ENCODE measurements at places on chromosomes 3 and 15.

GRCh38 chr15:97200161-97200560 is 760.3 kb upstream of the ARRDC4 start:
- H3K27me3 ChIP-seq = no peaks in the 10 kb centered on the region
- no peak for DNase-seq
- H3K27ac ChIP-seq = no peak overlapping the region
- H3K4me3 ChIP-seq = no peak overlapping the region
- no peaks in the 10 kb centered on the region for H3K4me1 ChIP-seq

DNA sequence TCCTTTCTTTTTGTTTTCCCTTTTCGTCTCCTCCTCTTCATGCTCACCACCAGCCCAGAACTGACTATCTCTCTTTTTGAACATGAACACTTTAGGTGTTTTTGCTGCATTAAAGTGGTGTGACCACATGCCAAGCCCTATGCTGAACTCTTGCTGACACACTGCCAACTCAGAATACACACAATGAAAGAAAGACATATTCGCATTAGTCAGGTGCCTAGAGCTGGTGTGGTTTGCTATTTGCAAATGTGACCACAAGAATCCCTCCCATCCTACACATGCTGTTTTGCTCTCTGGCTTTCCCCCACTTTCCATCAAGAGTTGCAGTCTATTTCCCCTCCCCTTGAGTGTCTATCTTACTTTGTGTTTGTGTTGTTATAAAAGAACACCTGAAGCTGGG is 967.8 kb upstream of the CFAP20DC start:
- H3K36me3 ChIP-seq = peaks cover 57% of the 10 kb centered on the region
- DNase-seq = peak; percentile 63
- no peaks in the 10 kb centered on the region for H3K27me3 ChIP-seq
- H3K4me3 ChIP-seq = peak overlapping the region; percentile 61

DNA sequence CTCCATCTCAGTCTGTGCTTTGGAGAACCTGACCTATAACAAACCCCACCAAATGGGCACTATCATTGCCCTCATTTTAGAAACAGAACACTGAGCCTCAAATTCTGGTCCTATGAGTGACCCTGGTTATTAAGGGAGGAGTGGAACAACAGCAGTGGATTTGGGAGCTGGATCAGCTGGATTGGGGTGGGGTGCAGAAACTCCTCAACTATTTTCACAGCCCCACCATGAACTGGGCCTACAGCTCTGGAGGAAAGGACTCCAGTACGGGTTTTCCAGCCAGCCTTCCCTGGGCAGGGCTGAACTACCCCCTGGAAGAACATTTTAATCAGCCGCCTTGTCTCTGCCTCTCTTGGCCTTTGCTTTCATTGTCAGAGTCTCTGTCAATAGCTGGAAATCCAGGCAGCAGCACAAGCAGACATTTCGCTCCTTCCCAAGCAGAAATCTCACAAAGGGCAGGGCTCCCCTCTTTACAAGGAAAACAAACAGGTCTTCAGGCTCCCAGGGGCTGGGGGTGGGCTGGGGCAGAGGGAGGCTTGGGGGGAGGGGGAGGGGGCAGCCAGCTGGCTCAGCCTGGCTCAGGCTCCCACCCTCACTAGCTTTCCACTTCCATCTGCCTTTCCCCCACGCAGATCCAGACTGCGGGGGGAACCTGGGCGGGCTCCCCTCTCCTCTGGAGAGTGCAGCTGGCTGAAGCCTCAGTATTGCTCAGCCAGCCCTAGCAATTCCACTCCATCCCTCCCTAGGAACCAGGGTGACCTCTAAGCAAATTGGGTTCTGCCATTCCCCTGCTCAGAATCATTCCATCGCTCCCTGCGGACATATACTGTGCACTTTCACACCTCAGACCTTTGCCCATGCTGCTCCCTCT is 13.7 kb upstream of the TLE3 start:
- no peaks in the 10 kb centered on the region for H3K4me1 ChIP-seq
- DNase-seq = no peak
- no peak overlapping the region for H3K27ac ChIP-seq
- no peak overlapping the region for H3K4me3 ChIP-seq

DNA sequence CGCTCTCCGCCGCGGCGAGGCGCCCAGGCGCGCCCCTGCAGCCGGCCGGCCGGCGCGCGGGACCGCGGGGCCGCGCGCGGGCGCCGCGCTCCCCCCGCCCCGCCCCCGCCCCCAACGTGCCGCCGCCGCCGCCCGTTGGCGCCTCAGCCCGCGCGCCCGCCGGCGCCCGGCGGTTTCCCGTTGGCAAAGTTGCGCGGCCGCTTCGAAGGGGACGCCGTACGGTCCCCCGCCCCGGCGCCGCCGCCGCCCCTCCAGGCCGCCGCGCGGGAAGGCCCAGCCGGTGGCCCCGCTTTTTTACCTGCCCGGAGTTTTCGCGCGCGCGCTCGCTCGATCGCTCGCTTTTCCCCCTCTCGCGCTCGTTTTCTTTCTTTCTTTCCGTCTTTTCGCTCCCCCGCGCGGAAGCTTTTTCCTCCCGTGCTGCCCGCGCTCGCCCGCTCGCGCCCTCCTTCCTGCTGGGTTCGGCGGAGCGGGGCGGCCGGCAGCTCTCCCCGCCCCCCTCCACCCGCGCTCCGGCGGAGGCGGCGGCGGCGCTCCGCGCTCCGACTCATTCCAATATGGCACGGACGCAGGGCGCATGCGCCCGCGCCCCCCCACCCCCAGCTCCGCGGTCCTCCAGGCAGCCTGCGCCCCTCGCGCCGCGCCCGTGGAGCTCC is at the start of gene SFMBT1:
SFMBT1 (minus strand) TSS at position 556 of the 653 bp plus-strand sequence. CDS start 76,945 bp downstream, outside the sequence.
- peaks cover 13% of the 10 kb centered on the region for H3K27me3 ChIP-seq
- DNase-seq = no peak
- peaks cover 35% of the 10 kb centered on the region for H3K4me1 ChIP-seq
- peak within 1 kb of the TSS; percentile 91 for H3K4me3 ChIP-seq
- H3K27ac ChIP-seq = peak within 1 kb of the TSS; percentile 91

DNA sequence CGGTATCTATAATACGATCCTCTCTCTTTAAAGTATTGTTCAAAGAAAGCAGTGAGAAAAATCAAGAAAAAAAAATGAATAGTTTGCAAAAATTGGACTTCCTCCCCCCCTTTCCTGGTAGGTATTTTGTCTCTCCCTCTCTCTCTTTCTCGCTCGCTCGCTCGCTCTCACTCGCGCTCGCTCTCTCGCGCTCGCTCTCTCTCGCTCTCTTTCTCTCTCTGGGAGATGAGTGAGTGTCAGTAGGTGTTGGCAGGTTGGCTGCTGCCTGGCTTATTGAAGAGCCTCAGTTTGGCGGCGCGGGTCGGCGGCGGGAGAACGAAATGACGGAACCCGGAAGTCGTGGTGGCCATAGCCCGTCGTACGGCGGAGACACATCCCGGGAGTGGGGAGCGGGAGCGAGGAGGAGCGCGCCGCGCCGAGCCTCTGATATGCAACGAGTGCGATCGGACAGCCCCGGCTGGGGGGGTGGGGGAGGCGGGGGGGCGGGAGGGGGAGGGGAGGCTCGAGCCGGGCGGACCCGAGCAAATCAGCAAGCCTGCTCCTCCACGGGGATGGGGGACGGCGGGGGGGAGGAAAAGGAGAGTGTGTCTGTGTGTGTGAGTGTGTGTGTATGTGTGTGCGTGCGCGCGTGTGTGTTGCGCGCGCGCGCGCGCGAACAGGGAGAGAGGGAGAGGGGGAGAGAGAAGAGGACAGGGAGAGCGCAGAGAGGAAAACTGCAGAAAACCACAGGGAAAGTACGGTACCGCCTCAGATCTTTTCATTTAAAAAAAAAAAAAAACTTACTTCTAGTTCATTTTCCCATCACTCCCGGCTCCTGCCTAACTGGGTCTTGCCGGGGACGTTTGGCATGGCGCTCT is at the start of gene MEIS2:
MEIS2 (minus strand) TSS at position 441 of the 857 bp plus-strand sequence. CDS start 1,083 bp downstream, outside the sequence.
- DNase-seq = no peak
- peaks cover 92% of the 10 kb centered on the region for H3K27me3 ChIP-seq
- H3K27ac ChIP-seq = peak within 1 kb of the TSS; percentile 53
- peaks cover 23% of the 10 kb centered on the region for H3K4me1 ChIP-seq

DNA sequence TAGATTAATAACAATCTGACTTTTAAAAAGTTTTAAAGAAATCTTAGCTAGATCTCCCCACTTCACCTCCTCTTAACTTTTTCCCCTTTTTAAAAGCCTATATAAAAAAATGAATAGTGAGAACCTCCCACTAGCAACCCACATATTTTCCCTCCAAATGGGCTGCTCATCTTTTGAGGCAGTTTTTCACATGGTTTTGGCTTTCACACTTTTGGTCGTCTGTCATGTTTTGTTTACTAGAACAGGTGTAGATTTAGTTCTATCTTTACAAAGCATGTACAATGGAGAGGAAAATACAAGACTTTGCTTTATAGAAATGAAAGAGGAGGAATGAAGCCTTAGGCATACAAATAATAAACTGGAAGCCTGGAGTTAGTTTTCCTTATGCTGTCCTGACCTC is 126.7 kb upstream of the EOMES start:
- no peak overlapping the region for H3K27ac ChIP-seq
- no peaks in the 10 kb centered on the region for H3K27me3 ChIP-seq
- H3K4me3 ChIP-seq = no peak overlapping the region
- H3K4me1 ChIP-seq = peaks cover 16% of the 10 kb centered on the region
